ENCODE measurements at places on chromosomes 5 and 9. TPM values are rescaled to one million over a fixed set of nuclear protein-coding genes. Genes with fewer than 3 reads are reported as not detected.

- no peak for DNase-seq
Observed at GRCh38 chr5:164593982-164594381, 1088.6 kb downstream of the MAT2B start.

GRCh38 chr5:16957304-16958196 is 21.5 kb upstream of the MYO10 start:
- DNase-seq, result no peak

Gene CDX1
- total RNA-seq, result 1.0 TPM

GRCh38 chr5:14038341-14038959 is 94.0 kb upstream of the DNAH5 start:
- peak; percentile 81 for DNase-seq

GRCh38 chr5:133240425-133241091 is 188.7 kb downstream of the HSPA4 start:
- DNase-seq, result no peak
